HT-29 (cell line): ENCODE measurements at places on chromosomes 1 and 21.
A peak's percentile ranks its signal among the peaks of the same experiment; 100 is the strongest.

GRCh38 chr1:209627732-209628196 lies 24.5 kb downstream of the LAMB3 start:
- peak; percentile 70 for DNase-seq

GRCh38 chr1:218658899-218659298 lies 313.8 kb downstream of the TGFB2 start:
- DNase-seq: peak; percentile 39

- no peak for DNase-seq
These were observed 24.1 kb upstream of the ARHGEF11 start for GRCh38 chr1:157069601-157070000.

DNA sequence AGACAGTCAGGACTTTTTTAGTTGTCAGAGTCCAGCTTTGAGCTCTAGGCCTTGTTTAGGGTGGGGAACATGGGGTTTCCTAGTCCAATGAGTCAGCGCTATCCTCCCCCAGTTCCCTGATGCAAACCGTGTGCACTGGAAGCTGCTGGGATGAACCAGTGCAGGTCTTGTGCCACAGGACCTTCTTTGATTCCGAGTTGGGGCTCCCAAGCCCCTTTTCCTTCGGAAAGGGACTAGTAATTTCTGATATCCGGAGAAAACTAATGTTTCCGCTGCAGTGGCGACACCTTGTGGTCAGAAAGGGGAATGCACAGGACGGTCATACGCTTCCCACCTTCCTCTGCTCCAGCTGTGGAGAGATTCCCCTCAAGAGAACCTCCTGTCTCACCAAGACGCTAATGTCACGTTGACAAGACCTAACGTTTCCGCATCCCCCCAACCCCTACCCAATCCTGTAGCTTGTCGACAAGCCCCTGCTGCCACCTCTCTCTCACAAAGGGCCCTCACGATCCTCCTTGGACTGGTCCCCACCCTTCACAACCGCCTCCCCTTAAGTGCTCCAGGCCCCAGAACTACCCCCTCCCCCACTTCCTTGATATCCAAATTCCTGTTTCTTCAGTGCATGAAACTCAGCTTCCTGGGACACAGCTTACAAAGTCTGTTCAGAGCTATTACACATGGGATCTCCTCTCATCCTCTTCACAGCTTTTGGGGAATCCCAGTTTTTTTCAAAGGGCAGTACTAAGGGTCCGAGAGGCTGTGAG lies 30.9 kb downstream of the GPA33 start:
- peak; percentile 87 for DNase-seq

- DNase-seq: no peak
These were observed 5.7 kb downstream of the S1PR1 start for GRCh38 chr1:101242324-101243050.

GRCh38 chr21:33518899-33519298 lies 23.0 kb downstream of the GART start:
- DNase-seq: no peak

- DNase-seq: peak; percentile 27
These were observed 70.7 kb downstream of the CD247 start for GRCh38 chr1:167447521-167448136.

DNA sequence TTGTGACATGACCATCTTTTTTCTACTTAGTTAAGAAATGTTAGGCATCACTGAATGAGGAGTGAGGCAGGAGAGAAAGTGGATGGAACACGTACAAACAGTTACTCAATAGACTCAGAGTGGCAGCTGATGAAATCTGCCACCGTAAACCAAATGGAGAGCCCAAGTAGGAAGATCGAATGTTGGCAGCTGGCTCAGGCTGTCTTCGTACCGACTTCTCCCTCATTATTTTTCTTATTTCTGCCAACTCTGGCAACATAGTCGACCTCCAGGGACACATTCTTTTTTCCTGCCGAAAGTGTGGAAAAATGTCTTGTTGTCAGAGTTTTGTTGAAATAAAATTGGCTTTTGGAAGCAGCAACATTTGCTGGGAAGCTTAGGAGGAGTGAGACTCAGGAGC lies 143.3 kb downstream of the GREM2 start:
- DNase-seq: no peak

GRCh38 chr1:60388092-60388987 lies 314.8 kb upstream of the C1orf87 start:
- DNase-seq: no peak

- DNase-seq: no peak
These were observed 161.3 kb downstream of the NEK7 start for GRCh38 chr1:198318085-198318484.

GRCh38 chr1:36707221-36707620 lies 224.5 kb upstream of the CSF3R start:
- no peak for DNase-seq

DNA sequence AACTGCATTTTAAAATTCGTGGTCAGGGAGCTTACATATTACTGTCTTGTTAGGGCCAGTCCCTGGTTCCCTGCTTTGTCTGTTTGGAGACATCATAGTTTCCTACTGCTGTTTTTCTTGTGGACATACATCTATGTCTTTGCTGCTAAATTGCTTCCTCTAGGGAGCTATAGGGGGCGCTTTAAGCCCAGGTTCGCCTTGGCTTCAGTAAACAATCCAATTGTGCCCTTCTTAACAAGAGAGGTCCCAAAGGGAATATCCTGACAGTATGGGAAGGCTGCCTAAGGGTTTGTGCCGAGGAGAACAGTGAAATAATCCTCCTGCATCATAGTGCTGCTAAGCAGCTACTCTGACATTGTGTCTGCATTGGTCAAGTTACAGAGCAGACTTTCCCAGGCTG lies 112.5 kb downstream of the USH2A start:
- DNase-seq: peak; percentile 38

GRCh38 chr1:25624156-25624555 lies 7.6 kb downstream of the MAN1C1 start:
- no peak for DNase-seq

DNA sequence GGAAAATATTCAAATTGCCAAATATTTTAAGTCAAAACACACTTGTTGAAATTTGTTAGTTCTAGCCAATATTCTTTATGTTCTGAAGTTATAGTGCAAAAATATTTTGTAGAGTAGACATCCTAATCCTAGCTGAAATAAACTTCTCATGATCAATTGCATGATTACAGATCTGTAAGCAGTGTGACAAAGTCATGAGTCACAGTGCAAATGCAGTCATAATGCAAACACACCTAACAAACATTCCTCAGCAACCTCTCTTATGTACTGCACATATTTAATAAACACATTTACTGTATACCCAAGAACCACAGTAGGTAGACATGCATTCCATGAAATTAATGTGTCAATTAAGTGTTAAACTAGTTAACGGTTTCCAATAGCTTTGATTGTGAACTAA lies 1857.4 kb downstream of the NCAM2 start:
- DNase-seq: no peak

DNA sequence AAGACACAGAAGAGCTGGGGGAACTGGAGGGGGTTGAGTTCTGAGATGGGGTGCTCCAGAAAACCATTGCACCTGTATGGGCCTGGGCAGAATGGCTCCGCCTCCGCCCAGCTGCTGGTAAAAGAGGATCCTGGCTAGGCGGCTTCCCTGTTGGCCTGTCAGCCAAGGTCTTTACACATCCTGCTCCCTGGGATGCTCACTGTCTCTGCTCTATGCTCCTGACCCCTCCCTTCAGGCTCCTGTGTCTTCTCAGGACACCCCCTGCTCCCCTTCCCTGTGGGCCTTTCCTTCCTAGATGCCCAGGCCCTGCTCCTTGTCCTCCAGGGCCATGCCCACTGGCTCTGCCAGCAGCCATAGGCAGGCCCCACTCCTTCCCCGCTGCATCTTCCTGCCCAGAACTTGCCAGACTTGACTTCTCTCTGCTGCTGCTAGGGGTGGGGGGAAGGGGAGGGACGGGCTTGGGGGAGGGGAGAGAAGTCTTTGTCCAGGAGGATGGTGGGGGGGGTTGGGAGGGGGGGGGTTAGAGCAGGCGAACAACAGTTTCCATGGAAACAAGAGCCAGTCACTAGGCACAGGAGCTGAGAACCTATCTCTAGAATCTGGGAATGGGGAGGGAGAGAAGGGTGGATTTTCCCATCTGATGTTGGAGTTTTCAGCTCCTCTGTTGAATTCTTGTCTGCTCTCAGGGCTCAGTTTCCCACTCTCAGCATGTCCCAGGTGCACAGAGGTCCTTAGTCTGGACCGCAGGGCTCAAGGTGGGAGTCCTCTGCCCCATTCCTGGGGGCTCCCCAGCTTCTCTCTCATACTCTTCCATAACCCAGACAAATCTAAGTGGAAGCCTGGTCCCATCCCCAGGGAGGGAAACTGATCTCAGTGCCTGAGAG lies 10.6 kb downstream of the CELSR2 start:
- no peak for DNase-seq

DNA sequence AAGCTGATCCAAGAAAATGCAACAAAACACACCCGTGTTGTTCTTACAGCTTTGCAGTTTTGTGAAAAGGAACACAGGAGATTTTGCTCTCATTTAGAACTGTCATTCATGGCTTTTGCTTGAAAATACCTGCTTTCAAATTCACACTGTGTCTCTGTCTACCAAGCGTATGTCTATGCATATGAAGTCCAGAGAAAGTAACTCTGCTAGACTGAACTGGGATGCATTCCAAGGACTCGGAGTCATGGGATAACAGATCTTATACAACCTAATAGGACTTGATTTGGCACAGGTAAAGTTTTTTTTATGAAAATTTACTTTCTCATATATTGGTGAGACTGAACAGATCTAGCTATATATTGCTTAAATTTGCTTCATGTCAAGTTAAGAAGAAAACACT lies 102.4 kb downstream of the PTGER3 start:
- no peak for DNase-seq

DNA sequence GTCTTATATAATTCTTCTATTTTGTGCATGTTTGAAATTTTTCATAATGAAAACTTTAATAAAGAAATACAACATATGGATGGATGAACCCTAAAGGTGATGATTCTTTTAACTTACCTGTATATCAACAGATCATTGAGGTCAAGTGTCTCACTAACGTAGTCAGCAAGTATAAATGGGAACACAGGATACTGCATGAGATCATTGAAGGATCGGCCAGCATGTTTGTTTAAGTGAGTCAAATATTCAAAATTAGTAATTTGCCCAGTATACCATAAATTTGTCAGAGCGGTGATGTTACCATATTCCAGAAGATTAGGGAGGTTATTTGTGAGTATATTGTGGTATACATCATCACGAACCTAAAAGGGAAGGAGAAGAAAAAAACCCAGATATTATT lies 71.0 kb upstream of the GNG4 start:
- no peak for DNase-seq

DNA sequence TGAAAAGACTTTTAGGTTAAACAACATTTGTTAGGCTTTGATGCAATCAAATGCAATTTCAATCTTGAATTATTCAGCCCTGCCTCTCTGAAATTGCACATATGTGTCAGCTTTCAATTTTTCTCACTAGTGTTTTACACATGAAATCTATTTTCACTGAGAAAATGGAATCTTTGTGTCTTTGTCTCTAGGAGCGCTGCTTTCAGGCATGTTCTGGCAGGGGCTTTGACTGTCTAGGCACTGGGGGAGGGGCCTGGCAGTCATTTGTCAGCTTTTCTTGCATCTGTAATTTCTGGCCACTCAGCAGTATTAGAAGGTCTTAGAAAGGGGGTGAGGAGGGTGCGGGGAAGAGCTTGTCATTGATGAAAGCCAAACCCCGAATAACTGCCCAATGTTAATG lies 264.4 kb downstream of the PTPRC start:
- DNase-seq: no peak

GRCh38 chr1:4396551-4396950 lies 257.9 kb upstream of the AJAP1 start:
- DNase-seq: no peak

GRCh38 chr1:67652800-67653199 lies 32.2 kb upstream of the GADD45A start:
- DNase-seq: no peak

- peak; percentile 91 for DNase-seq
These were observed 795 bp upstream of the POU2F1 start for GRCh38 chr1:167219646-167220536.

- no peak for DNase-seq
These were observed 46.1 kb upstream of the SRP9 start for GRCh38 chr1:225731491-225731890.

GRCh38 chr1:87126886-87127505 lies 201.7 kb upstream of the LMO4 start:
- no peak for DNase-seq

DNA sequence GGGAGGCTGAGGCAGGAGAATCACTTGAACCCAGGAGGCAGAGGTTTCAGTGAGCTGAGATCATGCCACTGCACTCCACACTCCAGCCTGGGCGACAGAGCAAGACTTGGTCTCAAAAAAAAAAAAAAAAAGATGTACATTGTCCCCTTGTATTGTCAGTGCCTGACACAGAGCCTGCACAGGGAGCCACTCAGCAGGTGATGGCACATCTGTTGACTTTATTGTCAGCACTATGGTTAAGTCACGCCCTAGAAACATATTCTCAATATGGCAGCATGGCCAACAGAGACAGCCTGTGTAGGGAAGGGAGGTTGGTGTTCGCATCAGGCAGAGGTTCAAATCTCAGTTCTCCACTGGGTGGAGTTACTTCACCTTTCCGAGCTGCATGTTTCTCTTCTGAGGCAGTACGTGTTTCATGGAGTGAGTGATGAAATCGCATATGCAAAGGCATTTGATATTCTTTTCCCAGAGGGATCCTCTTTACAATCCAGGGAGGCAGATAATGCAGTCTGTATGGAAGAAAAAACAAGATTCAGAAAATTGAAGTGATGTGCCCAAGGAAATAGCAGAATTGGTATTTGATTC lies 20.6 kb downstream of the LAMC2 start:
- no peak for DNase-seq

DNA sequence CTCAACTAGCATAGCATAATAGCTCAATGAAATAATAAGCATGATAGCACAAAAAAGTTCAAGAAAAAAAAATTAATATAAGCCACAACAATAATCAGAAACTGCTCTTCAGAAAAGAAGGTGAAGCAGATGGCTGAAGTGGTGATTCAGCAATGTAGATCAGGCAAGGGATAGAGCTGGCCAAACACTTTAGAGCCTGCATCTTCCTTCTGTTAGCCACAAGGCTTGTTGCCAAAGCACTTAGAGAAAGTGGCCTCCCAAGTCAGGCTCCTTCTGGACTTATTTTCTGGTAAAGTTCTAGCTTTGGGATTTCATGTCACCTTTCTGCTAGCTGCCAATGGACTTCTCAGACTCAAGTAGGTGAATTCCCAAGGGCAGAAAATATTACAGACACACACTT lies 60.3 kb upstream of the C1orf87 start:
- no peak for DNase-seq

- DNase-seq: no peak
These were observed 299.9 kb upstream of the PLD5 start for GRCh38 chr1:242824435-242824834.

- DNase-seq: no peak
These were observed 111.0 kb upstream of the RAB4A start for GRCh38 chr1:229159668-229160544.

DNA sequence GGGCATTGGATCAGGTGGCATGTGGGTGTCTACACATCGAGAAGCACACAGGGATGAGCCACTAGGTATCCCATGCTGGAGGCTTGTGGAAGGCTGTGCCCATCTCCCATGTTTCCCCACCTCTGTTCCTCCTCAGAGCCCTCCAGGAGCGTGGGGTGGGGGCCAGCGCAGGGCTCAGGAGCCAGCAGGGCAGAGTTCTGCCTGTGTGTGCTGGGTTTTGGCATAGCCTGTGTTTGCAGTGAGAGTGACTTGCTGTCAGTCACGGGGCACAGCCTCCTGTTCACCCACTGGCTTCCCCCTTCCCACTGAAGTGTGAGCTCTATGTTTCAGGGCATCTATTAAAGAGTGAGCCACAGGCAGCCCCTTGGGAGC lies 10.4 kb downstream of the IBA57 start:
- DNase-seq: no peak
